CD4-positive, alpha-beta T cell (primary cell): ENCODE measurements at places on chromosomes 11 and 22. TPM values are rescaled to one million over a fixed set of nuclear protein-coding genes. Genes with fewer than 3 reads are reported as not detected.

C22orf31 gene
- total RNA-seq, result not detected

INTS4 gene
- 49.2 TPM for total RNA-seq

HEPACAM gene
- not detected for total RNA-seq

ARHGAP20 gene
- total RNA-seq, result not detected

GRCh38 chr22:19131685-19132015 is 542 bp downstream of the TSSK2 start:
- no peak overlapping the region for H3K4me3 ChIP-seq
- DNase-seq, result no peak
- H3K27me3 ChIP-seq, result no peaks in the 10 kb centered on the region

GRCh38 chr11:88114486-88115045 is 60.7 kb downstream of the RAB38 start:
- H3K27me3 ChIP-seq, result no peaks in the 10 kb centered on the region
- no peaks in the 10 kb centered on the region for H3K36me3 ChIP-seq
- H3K4me3 ChIP-seq, result no peak overlapping the region
- DNase-seq, result no peak

DNA sequence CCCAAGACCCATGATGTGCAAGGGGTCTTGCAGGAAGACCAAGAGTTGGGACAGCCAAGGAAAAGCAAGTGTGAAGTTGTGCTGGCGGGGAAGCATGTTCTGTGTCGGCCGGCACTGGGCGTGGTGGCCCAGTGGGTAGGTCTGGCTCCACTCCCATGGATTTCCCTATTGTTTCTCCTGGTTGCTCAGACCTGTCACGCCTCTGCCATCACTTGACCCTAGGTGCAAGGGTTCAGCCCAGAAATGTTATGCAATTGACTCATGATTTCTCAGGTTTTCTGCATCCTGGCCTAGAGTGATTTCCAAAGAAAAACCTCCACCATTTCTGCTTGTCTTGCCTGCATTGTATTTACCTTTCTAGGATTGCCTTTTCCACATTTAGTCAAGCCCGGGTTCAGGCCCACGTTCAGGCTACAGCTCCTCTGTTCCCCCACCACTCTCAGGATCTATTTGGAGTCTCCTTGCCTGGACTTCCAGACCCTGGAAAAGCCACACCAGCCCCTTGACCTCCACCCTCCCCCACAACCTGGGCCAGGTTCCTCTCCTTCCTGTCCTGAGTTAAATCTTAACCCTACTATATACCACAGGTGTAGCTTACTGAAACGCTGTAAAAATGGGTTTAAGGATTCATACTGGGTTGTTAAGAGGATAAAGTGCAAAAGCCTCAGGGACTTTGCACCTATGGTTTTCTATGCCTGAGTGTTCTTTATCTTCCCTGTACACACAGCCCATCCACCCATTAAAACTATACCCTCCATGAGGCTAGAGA is 17.5 kb upstream of the FOLR1 start:
- H3K36me3 ChIP-seq, result no peaks in the 10 kb centered on the region
- no peaks in the 10 kb centered on the region for H3K4me1 ChIP-seq
- H3K27ac ChIP-seq, result no peak overlapping the region
- H3K4me3 ChIP-seq, result no peak overlapping the region
- H3K27me3 ChIP-seq, result no peaks in the 10 kb centered on the region
- no peak for DNase-seq

GRCh38 chr11:101187748-101188147 is 58.1 kb upstream of the PGR start:
- no peak overlapping the region for H3K27ac ChIP-seq
- no peak overlapping the region for H3K4me3 ChIP-seq
- H3K27me3 ChIP-seq, result no peaks in the 10 kb centered on the region
- no peaks in the 10 kb centered on the region for H3K4me1 ChIP-seq

GRCh38 chr11:103844327-103845215 is 191.9 kb upstream of the DDI1 start:
- no peaks in the 10 kb centered on the region for H3K4me1 ChIP-seq
- H3K27ac ChIP-seq, result no peak overlapping the region
- no peaks in the 10 kb centered on the region for H3K36me3 ChIP-seq
- H3K27me3 ChIP-seq, result no peaks in the 10 kb centered on the region
- H3K4me3 ChIP-seq, result no peak overlapping the region
